CD4-positive, alpha-beta memory T cell (primary cell): ENCODE measurements at places on chromosomes 11 and 22. TPM values are rescaled to one million over a fixed set of nuclear protein-coding genes. Genes with fewer than 3 reads are reported as not detected.
A peak's percentile ranks its signal among the peaks of the same experiment; 100 is the strongest.

DNA sequence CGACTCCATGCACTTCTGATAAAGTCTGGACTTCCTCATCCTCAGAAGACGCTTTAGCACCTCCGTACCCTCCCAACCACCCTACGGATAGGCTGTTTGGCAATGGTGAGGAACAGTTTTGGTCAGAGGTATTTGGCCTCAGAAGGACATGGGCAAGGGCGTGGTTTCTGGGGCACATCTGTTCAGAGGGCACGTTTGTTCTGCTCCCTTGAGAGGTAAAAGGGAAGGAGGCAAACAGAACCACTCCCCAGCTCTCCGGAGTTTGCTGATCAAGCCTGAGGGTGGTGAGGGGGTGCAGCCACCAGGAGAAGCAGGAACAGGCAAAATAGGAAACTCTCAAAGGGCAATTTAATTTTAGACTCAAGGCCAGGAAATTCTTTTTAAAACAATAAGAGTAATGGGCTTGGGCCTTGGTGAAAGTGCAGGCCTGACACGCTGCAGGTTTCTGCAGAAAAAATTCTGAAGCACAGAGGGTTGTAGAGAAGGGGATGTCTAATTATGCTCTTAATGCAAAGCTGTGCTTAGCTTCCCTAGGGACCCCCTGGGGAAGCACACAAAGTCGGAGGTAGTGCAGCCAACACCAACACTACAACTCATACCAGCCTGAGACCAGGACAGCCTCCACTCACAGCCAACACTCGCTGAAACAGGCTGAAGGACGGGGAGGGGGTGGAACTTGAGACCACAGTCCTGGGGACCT is 23.3 kb downstream of the ETS1 start:
- no peaks in the 10 kb centered on the region for H3K27me3 ChIP-seq
- H3K27ac ChIP-seq: no peak overlapping the region
- no peak for DNase-seq
- no peak overlapping the region for H3K4me3 ChIP-seq

DNA sequence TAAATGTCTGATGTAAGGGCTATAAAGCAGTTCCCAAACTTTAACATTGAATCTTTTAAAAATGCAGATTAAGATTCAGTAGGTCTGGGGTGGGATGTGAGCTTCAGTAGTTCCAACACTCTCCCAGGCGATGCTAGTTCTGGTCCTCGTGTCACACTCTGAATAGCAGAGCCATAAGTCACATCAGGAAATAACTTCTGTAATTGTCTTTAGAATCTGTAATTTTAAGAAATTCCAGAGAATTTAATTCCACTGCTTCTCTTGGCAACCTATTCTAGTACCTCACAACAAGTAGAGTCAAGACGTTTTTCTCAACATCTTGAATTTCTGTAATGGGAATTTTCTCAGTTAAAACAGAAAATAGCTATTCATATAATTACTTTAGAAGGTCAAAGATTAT is 223.1 kb downstream of the TMEM135 start:
- H3K27ac ChIP-seq: no peak overlapping the region
- H3K4me3 ChIP-seq: no peak overlapping the region
- no peaks in the 10 kb centered on the region for H3K4me1 ChIP-seq
- no peaks in the 10 kb centered on the region for H3K27me3 ChIP-seq

The YDJC gene
- 46.0 TPM for total RNA-seq

DNA sequence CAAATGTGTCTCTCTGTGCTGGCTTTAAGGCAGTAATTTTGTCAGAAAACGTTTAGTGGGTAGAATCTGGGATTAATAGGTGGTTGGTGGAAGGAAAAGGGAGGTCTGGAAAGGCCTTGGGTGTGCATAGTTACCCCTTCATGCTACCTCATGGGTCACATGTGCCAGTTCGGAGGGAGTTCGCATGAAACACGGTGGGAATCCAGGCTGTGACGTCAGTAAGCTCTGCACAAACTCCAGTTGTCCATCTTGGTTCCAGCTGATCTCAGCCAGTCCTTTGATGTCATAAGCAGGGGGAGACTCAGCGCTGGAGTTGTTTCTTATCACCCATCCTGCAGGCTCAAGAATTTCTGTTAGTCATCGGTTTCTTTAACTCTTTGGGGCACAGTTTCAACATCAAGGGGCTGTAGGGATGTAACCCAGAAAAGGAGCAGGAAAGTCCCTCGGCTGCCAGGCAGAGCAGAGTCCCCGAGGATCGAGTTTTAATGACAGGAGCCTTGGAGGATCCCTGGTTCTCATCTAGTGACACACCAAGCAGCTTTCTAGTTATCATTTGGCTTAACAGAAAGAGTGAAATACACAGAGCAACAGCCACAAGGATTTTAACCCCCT is 28.9 kb downstream of the MOV10L1 start:
- H3K4me3 ChIP-seq: no peak overlapping the region
- H3K36me3 ChIP-seq: no peaks in the 10 kb centered on the region
- no peaks in the 10 kb centered on the region for H3K4me1 ChIP-seq

The APOBEC3G gene
- 44.5 TPM for total RNA-seq

- peaks cover 58% of the 10 kb centered on the region for H3K4me1 ChIP-seq
- H3K36me3 ChIP-seq: no peaks in the 10 kb centered on the region
- H3K27me3 ChIP-seq: no peaks in the 10 kb centered on the region
- DNase-seq: peak; percentile 99
- peak overlapping the region; percentile 98 for H3K27ac ChIP-seq
- peak overlapping the region; percentile 36 for H3K4me3 ChIP-seq
Observed at GRCh38 chr22:37121887-37122591, 12.5 kb upstream of the TMPRSS6 start.

DNA sequence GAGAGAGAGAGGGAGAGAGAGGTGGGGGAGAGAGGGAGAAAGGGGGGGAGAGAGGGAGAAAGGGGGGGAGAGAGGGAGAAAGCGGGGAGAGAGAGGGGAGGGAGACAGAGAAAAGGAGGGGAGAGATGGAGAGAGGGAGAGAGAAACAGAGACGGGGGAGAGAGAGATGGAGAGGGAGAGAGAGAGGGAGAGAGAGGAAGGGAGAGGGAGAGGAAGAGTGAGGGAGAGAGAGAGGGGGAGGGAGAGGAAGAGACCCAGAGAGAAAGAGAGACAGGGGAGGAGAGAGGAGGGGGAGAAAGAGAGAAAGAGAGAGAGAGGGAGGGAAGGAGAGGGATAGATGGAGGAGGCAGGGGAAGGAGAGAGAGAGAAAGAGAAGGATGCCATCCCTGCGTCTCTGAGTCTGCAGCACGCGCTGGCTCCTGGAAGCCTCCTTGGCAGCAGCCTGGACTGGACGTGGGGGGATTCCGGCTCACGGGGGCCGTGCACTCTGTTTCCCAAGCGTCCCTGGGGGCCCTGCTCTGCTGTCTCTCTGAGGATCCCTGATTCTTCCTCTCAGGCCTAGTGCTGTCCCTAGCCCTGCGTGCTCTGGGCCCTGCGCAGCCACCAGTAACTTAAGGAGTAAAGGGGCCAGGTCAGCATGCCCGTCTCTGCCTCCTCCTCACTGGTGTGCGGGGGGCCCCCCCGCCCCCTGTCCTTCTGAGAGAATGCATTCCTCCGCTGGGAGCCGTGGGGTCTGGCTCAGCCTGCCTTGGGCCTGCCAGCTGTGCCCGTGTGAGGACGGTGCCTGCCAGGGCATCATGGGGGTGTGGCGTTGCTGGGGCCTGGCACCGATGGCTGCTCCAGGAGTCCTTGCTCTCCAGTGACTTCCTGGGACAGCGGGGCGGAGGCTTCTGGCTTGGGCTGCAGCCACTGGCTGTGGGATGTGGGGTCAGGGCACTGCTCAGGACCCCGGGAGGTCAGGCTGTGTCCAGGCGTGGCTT is 429.5 kb downstream of the TBC1D22A start:
- no peaks in the 10 kb centered on the region for H3K36me3 ChIP-seq
- H3K4me1 ChIP-seq: no peaks in the 10 kb centered on the region
- H3K27me3 ChIP-seq: no peaks in the 10 kb centered on the region
- H3K27ac ChIP-seq: no peak overlapping the region

DNA sequence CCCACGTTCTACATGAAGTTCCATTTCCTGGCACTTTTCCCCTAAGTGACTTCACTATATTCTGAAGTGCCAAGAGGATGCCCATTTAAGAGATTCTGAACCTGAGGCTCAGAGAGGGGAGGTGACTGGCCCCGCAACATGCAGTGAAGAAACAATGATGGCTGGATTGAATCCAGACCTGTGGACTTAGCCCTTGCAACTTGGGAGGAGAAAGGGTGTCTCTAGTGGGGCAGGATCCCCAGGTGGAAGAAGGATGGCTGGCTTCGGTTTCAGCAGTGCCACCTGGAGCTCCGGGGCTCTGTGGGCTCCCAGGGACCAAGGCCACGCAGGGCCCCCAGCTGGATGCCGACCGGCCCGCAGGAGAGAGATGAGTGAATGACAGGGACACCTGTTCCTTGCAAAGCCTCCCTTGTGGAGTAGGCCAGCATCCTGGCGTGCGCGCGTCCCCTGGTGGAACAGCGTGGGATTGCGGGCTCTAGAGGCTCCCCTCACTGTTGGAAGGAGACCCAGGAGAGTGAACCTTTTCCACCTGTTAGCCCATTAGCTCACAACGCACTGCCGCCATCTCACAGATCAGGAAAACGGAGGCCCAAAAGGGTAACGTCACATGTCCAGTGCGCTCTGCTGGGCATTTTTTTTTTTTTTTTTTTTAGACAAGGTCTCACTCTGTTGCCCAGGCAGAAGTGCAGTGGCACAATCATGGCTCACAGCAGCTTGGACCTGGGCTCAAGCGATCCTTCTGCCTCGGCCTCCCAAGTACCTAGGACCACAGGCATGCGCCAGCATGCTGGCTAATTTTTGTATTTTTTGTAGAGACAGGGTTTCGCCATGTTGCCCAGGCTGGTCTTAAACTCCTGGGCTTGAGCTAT is 104.7 kb downstream of the KIAA1671 start:
- no peak overlapping the region for H3K4me3 ChIP-seq
- H3K4me1 ChIP-seq: peaks cover 21% of the 10 kb centered on the region
- H3K27me3 ChIP-seq: no peaks in the 10 kb centered on the region
- no peaks in the 10 kb centered on the region for H3K36me3 ChIP-seq
- peak; percentile 45 for DNase-seq
- no peak overlapping the region for H3K27ac ChIP-seq

GRCh38 chr11:45665206-45665932 is at the start of gene CHST1:
CHST1 (minus strand) TSS chr11:45665622; CDS start chr11:45650923, 14,699 bp downstream.
- H3K27ac ChIP-seq: no peak within 1 kb of the TSS
- H3K4me1 ChIP-seq: peaks cover 7% of the 10 kb centered on the region
- no peak within 1 kb of the TSS for H3K4me3 ChIP-seq
- H3K27me3 ChIP-seq: peaks cover 26% of the 10 kb centered on the region
- no peaks in the 10 kb centered on the region for H3K36me3 ChIP-seq

- no peaks in the 10 kb centered on the region for H3K36me3 ChIP-seq
- H3K27me3 ChIP-seq: peaks cover 5% of the 10 kb centered on the region
- H3K4me1 ChIP-seq: peaks cover 21% of the 10 kb centered on the region
Observed at GRCh38 chr11:36512016-36512415, 1.9 kb upstream of the TRAF6 start.

The C11orf86 gene
- not detected for total RNA-seq
